ENCODE measurements at places on chromosomes 12 and 14. TPM values are rescaled to one million over a fixed set of nuclear protein-coding genes. Genes with fewer than 3 reads are reported as not detected.

AMHR2 gene
- 0.13 TPM for total RNA-seq

CLEC4C gene
- not detected for total RNA-seq

NELL2 gene
- 0.28 TPM for total RNA-seq

TAS2R31 gene
- 1.3 TPM for total RNA-seq

LALBA gene
- not detected for total RNA-seq

NRL gene
- 1.4 TPM for total RNA-seq

SLCO1B1 gene
- not detected for total RNA-seq

NDUFA12 gene
- 108 TPM for total RNA-seq

SERPINA10 gene
- total RNA-seq = 0.03 TPM

RPL10L gene
- total RNA-seq = not detected

TMPRSS12 gene
- not detected for total RNA-seq

GLT8D2 gene
- total RNA-seq = 0.54 TPM

LRTM2 gene
- total RNA-seq = not detected

LRP1-AS gene
- total RNA-seq = not detected

HELB gene
- total RNA-seq = 4.9 TPM

HOXC10 gene
- total RNA-seq = 154 TPM

SYT1 gene
- 3.0 TPM for total RNA-seq

HOXC4 gene
- 22.7 TPM for total RNA-seq

SOS2 gene
- 21.2 TPM for total RNA-seq

MTHFD1 gene
- 141 TPM for total RNA-seq

EPS8 gene
- total RNA-seq = 32.0 TPM

SERPINA9 gene
- not detected for total RNA-seq

SNX6 gene
- 50.9 TPM for total RNA-seq

TMEM233 gene
- not detected for total RNA-seq

MYO1H gene
- total RNA-seq = not detected

Data from Panc1 (cell line).